DMS153 (cell line): ENCODE measurements at places on chromosomes 11 and 22.
A peak's percentile ranks its signal among the peaks of the same experiment; 100 is the strongest.

GRCh38 chr22:33864723-33865130 is 55.5 kb downstream of the LARGE1 start:
- no peak for DNase-seq

GRCh38 chr11:44589301-44589700 is 23.8 kb downstream of the CD82 start:
- no peak for DNase-seq

- no peak for DNase-seq
These were observed 269.0 kb downstream of the ST3GAL4 start for GRCh38 chr11:126624506-126624905.

- DNase-seq = no peak
These were observed 93.2 kb downstream of the CACNA1I start for GRCh38 chr22:39663751-39664150.

- DNase-seq = no peak
These were observed 35.9 kb upstream of the ZBED5 start for GRCh38 chr11:10893714-10894151.

DNA sequence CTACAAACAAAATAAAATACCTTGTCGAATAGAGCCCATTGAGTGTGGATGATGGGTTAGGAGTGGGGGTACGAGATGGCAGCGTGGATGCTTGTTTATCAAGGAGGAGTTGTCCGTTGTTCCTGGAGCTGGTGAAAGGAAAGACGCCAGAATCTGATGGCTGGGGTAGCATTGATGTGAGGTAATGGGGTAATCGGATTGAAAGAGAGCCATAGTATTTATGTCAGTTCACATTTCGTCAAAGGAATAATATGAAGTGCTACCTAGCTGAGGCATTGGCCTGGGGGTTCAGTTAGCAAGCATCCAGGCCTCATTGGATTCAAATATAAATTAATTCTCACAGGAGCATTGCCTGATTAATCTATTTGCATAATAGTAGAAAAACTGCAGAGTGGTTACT is 16.9 kb upstream of the DBX1 start:
- DNase-seq = no peak

DNA sequence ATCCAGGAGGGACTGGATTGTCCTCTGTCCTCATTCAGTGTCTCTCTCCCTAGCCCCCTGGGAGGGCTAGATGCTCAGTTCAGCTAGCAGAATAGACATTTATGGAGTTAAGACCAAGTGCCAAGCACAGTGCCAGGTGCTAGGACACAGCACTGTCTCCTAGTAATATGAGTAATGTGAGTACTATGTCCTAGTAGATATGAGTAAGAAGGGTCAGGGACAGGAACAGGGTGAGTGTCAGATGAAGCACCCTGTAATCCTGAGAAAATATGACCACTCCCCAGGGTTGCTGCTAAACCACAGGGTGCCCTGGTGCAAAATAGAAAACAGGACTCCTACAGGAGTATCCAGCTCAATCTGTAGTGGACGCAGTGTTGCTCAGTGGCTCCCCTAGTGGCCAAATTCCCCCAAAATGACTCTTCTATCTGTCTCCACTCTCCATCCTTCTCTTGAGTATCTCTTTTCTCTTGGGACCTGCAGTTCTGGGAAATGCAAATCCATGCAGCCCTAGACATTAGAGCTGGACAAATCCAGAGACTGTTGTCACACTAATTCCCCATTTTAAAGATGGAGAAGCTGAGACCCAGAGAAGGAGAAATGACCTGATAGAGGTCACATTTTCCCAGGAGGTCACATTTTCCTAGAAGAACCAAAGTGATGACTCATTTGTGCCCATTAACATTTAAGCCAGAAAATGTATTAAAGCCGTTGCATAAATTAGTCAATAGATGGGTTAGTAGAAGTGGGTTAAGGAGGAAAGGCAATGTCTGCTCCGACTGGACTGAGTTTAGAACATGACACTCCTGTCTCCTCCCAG is 214.3 kb downstream of the NXPE2 start:
- DNase-seq = no peak

DNA sequence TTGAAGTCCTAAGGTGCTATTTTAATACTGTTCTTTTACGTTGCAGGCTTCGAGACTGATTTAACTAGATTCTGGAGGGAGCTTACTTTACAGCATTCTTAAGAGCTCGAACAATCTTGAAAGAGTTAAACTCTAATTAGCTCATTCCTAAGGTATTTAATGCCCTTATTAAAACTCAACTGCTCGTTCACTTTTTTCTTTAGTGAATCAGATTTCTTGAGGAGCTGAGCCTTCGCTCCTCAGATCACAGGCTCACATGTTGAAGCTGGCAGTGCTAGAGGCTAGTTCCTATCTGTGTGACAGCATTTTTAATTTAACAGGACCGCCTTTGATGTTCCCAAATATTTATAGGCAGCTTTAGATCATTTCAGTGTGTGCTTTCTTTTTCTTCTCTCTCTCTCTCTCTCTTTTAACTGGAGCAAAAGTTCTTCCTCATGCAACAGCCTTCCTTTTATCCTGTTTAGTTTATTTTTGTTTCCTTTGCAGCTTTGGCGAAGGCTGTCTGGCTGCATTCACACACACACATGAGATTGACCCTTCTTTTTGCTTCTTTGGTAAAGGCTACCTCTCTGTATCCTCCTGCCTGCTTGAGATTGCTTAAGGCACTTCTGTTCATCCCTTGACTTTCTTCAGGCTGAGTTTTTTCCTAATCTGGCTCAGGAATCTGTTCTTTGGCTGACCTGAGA is 21.0 kb downstream of the ZNRF3 start:
- no peak for DNase-seq

DNA sequence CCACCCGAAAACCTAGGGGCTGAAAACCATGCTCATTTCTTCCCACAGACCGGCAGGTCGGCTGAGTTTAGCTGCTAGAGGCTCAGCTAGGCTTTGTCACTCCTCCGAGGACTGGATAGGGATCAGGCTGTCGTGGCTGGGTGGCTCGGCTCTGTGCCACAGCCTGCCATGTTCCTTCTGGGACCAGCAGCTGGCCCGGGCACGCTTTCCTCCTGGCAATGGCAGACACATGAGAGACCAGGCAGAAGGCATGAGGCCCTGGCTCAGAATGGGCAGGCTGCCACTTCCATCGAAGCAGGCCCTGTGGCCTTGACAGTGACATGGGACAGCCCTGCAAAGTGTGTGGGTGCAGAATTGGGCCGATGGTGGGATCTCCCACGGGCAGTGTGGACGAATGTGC is 20.9 kb downstream of the PARVG start:
- no peak for DNase-seq

DNA sequence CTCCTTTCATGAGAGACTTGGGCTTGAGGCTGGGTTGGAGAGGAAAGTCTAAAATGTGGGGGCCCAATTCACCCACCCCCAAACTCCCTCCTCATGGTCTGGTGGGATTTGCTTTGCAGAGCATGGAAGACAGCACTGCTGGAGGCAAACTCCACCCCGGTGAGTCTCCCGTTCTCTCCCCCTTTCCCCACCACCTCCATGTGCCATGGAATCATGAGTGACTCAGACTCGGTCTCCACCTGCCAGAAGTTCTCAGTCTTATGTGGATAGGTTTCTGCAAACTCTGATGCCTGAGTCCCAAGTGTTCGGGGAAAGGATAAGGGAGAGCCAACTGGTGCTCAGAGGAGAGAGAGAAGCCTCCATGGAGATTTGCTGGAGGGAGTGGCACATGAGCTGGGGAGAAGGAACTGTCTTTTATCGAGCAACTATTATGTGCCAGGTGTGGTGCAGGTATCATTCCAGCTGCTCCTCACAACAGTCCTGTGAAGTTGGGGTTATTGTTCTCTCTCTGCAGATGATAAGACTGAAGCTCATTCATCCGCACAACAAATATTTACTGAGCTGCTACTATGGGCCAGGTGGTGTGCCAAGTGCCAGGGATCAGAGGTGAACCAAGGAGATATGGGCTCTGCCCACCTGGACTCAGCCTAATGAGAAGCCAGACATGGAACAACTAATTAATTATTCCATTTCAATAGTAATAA is 6.6 kb downstream of the PLEKHB1 start:
- DNase-seq = no peak

DNA sequence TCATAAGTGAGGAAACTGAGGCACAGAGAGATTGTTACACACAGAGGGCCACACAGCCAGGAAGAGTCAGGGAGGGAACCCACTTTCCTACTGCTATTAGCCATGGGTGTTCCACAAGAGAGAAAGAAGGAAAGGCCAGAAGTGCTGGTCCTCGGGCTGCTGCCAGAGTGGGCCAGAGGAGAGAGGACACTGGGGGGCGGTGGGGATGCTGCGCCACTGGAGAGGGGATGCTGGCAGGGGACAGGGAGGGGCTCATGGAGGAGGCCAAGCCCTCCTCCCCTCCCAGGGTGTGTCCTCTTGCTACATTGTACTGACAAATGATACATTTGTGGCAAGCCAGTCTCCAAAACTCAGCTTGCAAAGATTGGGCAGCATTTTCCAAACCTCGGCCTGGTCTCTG is 9.9 kb downstream of the IL10RA start:
- no peak for DNase-seq

GRCh38 chr11:128261011-128261421 is 326.3 kb downstream of the ETS1 start:
- DNase-seq = no peak

- no peak for DNase-seq
These were observed 3.2 kb downstream of the DGAT2 start for GRCh38 chr11:75771646-75772410.

- peak; percentile 38 for DNase-seq
These were observed 1.1 kb upstream of the EXT2 start for GRCh38 chr11:44094260-44094868.

DNA sequence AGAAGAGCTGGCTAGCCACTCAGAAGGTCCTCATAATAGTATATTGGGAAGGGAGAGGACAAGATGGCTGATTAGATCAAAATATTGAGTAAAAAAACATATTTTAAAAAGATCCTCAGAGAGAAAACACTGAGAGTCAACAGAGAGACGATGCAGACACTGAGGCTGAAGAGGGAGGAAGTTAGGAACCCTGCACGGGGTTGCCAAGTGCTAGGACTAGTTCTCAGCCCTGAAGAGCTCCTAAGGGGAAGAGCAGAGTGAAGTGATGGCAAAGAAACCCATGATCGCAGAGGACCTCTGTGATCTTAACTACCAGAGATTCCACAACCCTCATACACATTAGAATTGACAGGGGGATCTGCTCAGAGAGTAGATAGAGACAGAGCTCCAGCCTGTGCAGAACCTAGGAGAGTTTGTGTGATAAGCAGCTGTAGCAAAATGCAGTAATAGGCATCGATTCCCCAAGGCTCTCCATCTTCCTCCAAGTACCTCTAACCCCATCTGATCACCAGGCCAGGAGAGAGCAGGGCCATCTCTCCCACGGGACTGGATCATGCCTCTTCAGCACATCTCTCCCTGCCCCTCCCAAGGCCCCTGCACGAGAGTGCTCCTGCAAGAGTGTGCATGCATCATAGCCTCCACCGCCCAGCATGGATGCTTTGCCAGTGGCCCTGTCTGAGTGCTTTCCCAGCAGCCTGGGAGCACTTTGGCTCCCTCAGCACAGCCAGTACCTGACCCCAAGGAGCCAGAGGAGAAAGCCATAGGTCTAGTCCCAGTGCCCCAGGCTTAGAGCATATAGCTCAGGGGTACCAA is 41.2 kb upstream of the ARL14EP start:
- no peak for DNase-seq

DNA sequence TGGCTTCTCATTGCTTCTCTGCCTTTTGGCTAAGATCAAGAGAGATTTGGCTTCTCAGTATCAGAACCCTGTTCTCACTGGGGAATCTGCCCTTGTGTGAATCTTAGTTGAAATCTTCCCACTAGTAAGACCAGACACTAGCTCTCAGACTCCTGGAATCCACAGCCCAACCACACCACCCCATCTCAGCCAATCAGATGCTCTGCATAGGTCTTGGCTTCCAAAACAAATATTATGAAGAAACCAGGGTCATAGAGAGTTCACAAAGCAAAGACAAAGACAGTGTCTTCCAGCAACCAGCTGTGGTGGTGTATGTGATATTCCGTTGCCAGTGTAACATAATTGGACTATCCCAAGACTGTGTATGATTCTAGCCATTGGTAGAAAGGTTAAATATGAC is 5.4 kb downstream of the OR8B12 start:
- DNase-seq = no peak

GRCh38 chr11:7514099-7514591 is 346 bp downstream of the PPFIBP2 start:
- DNase-seq = no peak

DNA sequence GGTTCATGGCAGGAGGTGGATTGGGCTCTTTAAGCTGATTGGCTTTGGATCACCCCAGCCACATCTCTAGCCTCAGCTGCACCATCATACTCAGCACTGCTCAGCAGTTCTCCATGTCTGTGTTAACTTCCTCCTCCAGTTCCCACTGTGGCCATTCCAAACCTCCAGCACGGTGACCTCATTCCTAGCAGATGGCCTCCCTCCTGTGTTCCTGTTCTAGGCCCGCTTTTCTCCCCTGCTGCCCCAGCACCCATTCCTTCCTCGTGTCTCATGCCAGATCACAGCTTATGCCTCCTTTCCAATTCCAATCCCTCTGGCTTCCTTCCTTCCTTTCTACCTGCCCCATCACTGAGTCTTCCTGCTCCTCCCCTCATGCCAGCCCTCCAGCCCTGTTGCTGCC is 96.1 kb downstream of the MICAL2 start:
- DNase-seq = no peak

GRCh38 chr11:44269369-44270351 is 40.3 kb downstream of the ALX4 start:
- DNase-seq = no peak

DNA sequence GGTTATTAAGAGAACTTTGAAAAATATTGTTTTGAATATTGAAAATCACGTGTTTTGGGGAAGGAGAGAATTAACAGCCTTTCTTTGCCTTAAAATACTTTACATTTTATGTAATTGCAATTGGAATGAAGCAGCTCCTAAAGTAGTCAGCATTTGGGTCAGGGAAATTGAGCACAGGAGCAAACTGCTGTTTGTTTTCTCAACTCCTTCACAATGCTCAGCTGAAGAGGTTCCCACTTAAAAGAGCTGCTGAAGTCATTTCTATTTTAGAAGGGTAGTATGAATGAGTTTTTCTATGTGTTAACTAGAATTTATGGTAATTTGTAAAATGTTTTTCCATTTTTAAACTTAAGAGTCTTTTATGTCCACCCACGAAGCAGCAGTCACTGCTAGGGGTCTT is 8.1 kb upstream of the UCP2 start:
- no peak for DNase-seq

GRCh38 chr11:130882138-130882551 is 34.1 kb downstream of the SNX19 start:
- no peak for DNase-seq
